Posterior vena cava (tissue), 2 donors: ENCODE measurements at places on chromosomes 12 and 14.

DNA sequence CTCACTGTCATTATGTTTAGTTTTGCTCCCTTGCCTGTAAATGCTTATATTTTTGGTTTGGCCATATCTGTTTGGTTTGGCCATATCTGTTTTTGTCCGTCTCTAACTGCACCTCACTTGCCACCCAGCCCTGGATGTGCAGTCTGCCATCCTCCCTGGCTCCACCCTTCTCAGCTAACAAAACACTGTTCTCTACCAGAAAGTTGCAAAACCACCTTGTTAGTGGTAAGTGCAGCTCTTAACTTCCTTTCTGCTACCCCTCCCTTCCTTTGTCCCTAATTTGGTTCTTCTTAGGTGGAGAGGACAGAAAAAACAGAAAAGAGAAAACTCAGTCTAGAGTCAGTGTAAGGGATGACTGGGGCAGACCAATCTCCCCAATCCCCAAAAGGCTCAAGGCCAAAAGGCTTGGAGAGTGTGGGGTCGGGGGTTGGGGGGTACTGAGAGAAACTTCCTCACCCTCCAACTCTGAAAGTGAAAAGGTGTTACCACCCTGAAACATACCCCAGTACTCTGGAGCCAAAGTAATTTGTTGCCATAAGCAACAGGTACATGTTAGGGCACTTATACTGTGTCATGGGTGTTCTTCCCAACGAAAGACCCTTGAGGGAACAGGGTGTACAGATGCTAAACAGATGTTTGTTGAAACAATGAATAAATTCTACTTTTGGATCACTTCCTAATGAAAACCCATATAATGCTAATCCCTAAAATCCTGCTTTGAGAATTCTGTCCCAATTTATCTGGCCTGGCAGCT, 5.0 kb downstream of the BIN2 start:
- DNase-seq: no peak

GRCh38 chr14:33958605-33959226, 7.8 kb upstream of the EGLN3 start:
- DNase-seq: no peak

DNA sequence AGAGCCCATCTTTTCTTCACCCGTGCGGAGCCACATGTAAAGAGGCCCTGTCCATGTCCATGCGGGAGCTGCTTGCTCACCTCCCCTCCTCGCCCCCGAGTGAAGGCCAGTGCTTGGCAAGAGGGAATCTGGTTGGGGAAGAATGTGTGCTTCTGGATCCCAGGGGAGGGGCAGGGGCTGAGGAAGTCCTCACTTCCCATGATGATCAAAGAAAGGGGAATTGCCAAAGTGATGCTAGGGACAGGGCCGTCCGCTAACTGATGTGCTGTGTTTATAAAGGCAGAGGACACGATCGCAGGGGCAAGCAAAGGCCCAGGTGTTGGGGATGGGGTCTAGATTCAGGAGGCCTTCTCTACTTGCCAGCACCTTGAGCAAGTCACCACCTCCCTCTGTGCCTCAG, 137.4 kb upstream of the PRMT8 start:
- DNase-seq: no peak

GRCh38 chr12:81207664-81208063, 129.8 kb downstream of the ACSS3 start:
- no peak for DNase-seq

- no peak for DNase-seq
Measured at GRCh38 chr12:89750389-89751351, 42.0 kb upstream of the ATP2B1 start.

DNA sequence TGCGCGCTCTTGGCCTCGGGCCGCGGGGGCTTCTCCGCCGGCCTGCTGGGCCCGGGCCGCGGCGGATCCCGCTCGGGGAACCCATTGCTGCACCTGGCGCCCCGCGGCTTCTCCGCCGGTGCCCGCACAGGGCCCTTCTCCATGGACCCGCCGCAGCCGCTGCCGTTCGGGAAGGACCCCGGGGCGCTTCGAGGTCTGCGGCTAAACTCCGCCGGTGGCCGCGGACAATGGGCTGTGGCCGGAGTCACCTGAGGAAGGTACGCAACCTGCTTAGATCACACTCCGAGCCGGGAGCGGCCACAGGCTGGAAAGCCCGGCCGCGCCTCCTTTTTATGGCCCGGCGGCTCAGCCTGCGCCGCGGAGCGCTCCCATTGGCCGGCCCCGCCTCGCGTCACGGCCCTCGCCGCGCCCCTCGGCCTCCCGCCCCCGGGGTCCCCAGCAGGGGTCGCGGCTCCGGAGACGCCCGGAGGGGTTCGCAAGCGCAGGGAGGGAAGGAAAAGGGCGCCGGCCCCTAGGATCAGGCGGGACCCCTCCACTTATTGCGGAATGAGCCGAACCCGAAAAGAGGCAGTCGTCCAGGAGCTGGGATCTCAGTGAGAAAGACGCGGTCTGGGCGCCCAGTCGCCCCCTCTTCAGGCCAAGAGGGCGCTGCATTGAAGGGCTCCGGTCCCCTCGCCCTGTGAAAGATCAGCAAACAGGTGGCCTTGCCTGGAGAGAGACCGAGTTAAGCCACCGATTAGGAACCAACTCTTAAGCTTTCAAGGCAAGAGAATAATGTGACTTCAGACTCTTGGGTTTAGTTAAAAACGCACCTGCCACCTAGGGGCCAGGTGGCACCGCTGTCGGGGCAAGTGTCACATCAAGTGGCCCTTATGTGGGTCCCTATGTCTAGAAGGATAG, at the start of gene GCH1:
Gene GCH1, minus strand, starts transcription at position 306 of the 900 bp plus-strand sequence. Its CDS starts 163 bp downstream, at position 143.
- DNase-seq: peak; percentile 86

GRCh38 chr14:76546426-76547221, 170.7 kb downstream of the ESRRB start:
- no peak for DNase-seq

GRCh38 chr12:64099397-64099796, 122.7 kb downstream of the KICS2 start:
- DNase-seq: no peak

GRCh38 chr12:50728417-50728816, 35.5 kb upstream of the ATF1 start:
- DNase-seq: no peak

GRCh38 chr12:8629486-8630033, 16.9 kb upstream of the AICDA start:
- DNase-seq: no peak

DNA sequence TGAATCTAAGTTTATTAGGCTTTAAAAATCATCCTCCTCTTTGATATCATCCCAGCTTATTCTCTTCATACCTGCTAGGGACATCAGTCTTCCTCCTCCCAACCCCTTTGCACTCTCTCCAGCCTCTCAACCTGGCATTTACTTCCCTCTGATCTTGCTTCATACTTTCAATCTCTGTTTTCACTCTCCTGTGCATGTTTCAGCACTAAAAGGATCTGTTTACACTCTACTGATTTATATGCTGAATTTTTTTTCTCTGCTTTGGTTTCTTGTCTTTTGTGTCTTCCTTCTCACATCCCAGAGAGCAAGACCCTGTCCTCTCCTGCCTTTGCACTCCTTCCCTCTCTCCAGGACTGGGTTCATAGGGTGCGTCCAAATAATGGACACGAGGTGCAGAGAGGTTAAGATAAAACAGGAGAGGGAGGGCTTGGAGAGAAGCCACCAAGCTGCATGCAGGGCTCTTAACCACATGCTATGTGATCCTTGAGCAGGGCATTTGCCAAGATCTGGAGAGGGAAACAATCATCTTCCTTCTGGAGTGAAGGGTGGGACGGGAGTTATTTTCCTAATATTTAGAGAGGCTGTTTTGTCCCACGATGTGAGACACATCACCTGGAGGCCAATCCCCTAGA, 3.0 kb upstream of the CISTR start:
- DNase-seq: peak; percentile 19

- DNase-seq: no peak
Measured at GRCh38 chr14:103427485-103428443, 42.5 kb downstream of the MARK3 start.

DNA sequence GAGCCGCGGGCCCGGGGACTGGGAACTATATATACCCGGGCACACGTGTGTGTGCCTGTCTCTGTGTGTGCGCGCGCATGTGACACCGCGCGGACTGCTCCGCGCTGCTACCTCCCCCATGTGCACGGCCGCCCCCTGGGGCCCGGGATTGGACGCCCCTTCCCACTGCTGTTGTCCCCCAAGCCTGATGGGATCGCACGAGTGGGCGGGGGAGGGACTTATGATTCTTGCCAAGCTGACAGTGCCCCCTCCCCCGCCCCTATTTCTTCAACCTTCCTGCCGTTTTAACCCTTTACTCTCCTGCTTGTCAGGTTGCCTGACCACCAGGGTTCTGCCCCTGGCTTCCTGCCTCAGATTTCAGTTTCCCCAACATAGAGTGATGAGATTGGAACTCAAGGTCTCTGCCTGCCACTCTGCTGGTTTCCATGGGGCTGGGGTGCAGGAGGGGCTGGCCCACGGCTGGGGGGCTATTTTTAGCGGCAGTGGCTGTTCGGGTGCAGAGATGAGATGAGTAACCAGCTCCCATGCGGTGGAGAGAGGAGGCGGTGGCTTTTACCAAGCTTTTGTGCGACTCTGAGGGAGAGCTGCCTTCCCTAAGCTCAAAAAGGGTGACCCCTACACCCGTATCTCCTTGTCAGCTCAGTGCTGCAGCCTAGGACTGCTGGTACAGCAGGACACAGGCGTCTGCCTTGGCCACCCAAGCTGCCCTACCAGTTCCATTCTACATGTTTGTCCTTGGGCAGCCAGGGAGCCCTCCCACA, at the start of gene DDN:
Gene DDN, minus strand, starts transcription at position 5 of the 761 bp plus-strand sequence. CDS start 88 bp downstream, outside the sequence.
- DNase-seq: no peak

- DNase-seq: no peak
Measured at GRCh38 chr14:92675976-92676375, 72.5 kb downstream of the LGMN start.

GRCh38 chr12:6494258-6494743, 399 bp downstream of the NCAPD2 start:
- DNase-seq: no peak

DNA sequence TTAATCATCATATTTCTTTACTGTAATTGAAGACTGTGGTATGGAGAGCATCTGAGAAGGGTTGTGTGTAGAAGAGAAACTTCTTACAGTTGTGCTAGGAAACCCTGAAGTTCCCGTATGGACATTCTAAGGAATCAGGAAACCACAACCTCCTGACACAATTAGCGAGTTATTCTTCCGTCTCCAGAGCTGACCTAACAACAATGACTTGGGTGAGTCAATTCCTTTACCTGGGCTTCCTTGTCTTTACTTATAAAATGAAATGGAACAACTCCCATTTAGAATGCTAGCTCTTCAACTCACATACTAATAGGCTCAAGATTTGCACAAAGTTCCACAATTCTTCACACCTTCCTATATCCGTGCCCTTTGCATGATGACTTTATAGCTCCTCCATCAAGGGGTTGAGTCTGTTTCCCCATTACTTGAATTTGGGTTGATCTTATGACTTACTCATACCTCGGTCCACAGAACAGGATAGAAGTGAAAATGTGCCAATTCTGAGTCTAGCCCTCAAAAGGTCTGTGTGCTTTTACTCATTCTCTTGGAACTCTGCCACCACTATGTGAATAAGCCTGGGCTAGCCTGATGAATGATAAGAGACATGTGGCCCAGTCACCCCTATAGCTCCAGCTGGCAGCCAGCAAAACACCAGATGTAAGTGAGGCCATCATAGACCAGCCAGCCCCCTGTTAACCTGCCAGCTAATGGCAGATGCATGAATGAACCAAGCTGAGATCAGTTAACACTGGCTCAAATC, 459.4 kb downstream of the ETNK1 start:
- DNase-seq: no peak

DNA sequence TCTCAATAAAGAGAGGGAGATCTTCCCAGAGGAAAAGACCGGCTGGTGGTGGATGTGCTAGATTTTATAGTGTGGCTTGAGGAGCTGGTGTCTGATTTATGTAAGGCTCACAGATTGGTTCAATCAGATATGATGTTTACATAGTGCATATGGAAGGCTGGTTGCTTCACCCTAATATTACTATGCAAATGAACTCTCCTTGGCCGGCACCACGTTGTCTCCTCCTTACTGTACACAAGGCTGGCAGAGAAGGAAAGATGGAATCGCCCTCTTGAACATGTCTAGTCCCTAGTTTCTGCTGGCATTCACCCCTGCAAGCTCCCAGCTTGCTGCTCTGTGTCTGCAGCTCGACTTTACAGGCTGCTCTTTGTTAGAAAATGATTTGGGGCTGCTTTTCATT, 8.9 kb downstream of the FAM186A start:
- DNase-seq: peak; percentile 40

- peak; percentile 69 for DNase-seq
Measured at GRCh38 chr14:74579447-74580274, 32.4 kb downstream of the LTBP2 start.

DNA sequence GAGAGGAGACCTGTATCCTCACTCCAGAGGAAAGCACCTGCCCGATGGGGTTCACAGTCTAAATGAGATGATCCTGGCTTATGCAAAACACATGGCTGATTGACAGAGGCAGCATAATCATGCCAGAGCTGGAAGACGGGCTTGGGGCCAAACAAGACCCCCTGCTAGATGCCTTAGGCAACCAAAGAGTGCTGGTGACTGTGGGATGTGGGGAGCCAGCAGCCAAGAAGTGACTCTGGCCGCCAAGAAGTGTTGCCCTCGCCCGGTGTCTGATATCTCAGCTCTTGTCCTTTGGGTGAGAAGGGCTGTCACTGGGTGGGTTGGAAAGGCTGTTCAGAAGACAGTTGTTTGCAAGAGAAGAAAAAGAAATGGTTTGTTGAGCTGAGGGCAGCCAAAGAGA, 56.7 kb downstream of the PLEKHG3 start:
- DNase-seq: no peak

DNA sequence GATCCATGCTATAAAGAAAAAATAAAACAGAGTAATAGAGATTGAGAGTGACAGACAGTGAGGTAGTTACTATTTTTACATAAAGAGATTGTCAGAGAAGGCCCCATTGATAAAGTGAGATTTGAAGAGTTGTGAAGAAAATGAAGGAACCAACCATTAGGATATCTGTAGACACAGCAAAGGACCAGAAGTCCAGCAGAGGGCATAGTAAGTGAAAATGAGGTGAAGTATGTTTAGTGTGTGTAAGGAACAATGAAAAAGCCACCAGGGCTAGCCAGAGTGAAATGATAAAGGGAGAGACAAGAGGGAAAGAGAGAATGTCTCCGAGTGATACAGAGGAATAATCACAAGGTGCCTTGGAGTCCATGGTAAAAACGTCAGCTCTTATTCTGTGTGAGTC, 411.0 kb downstream of the NELL2 start:
- DNase-seq: no peak

DNA sequence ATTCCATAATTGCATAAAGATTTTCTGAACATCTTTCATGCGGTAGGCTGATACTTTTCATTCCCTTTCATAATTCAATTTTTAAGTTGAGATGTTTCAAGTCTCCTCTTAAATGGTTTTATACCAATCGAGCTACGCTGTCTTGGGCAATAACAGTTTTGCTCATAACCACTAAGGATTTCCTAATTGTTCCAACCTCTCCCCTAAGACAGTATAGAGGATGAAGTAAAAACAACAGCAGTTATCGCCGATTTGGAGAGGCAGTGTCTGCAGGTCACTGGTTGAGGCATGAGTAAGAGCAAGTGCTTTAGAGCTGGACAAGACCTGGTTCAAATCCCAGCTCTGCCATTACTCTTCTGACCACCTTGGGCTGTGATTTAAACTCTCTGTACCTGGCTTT, 6.9 kb upstream of the MED13L start:
- DNase-seq: no peak
